ENCODE measurements at places on chromosomes 7 and 10.
A peak's percentile ranks its signal among the peaks of the same experiment; 100 is the strongest.

- no peak for DNase-seq
Measured at GRCh38 chr7:36747280-36748016, 23.2 kb upstream of the AOAH start.

DNA sequence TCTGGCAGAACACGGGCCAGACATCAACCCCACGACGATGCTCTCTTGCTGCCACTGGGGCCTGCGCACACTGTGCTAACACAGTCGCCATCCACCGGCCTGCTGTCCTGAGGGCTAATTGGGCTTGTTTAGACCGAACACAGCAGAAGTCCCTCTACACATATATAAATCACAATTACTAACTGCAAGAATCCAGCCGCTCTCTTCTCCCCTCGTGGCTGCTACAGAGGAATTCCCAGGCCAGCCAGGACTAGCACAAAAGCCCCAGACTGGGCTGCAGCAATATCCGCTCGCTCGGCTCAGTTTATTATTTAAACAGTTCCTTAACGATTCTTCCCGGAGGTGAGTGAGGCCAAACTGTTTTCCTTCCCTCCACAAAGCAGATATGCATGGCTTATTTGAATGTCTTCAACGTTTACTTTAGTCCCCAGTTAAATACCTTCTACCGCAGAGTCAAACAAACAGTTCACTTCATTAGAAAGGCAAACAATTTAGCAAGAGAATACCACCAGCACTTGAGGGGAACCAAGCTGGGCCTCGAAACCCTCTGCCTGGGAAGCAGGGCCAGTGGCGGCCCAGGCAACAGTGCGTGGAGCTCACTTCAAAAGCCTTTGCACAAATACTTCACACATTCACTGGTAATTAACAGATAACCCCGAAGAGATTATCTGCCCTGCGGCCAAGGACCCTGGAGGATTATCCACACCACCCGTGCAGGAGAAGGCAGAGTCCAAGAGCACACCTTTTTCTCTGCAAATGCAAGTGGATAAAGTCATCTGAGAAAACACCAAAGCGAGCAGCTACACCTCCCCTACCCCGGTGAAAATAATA, 145.3 kb downstream of the GLI3 start:
- DNase-seq, result no peak

- no peak for DNase-seq
Measured at GRCh38 chr7:158616050-158616449, 28.4 kb upstream of the PTPRN2 start.

DNA sequence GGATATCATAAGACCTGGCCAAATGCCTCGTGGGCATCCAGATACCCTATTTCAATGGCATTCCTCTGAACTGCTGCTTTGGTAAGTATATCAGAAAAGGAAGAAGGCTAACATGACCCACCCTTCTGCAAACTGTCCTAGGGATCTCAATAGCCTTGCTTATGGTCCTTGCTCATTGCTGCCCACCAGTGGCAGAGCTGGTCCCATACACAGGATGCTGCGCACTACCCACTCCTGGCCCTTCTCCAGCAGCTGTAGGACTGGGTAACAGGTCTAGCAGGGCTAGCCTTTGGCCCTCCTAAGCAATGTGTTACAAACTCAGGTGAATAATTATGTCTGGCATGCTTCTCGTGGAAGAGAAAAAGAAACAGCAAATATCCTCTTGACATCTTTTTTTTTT, 72.5 kb downstream of the C10orf90 start:
- no peak for DNase-seq

- no peak for DNase-seq
Measured at GRCh38 chr7:133036289-133036688, 45.6 kb downstream of the CHCHD3 start.

GRCh38 chr7:145398758-145399157, 562.9 kb upstream of the TPK1 start:
- DNase-seq, result no peak

DNA sequence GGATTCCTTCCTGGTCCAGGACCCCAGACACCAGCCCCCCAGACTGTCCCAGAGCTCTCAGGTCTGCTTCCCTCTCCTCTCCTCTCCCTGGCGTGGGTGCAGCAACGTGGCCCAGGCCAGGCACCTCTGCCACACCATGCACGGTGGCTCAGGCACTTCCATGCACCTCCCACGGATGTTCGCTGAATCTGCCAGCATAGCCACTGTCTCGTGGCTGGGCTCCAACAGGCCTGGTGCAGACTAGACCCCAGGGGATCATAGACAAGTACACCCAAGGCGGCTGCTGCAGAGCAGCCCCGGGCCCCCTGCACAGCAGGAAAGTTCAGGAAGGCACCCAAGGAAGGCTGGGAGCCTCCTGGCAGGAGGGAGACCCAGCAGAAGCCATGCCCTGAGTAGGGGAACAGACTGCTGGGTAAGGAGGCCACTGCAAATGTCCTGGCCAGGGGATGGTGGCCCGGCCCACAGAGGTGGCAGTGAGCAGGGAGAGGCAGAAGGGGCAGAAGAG, 4.4 kb downstream of the RASGEF1A start:
- DNase-seq, result no peak

DNA sequence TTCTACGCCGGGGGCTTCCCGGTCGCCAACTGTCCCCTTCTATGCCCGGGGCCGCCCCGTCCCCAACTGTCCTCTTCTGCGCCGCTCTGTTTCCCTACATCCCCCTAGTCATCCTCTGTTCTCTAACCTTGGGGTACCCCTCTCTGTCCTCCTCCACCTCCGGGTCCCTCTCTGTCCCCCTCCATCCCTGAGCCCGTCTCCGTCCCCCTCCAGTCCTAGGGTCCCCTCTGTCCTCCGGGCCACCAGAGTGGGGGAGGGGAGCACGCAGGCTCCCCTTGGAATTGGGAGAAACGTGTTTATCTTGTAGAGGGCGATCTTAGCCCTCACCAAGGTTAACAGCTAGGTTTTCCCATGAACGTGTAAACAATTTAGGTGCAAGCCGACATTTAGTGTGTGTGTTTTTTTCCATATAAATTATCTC, 852 bp upstream of the KLF6 start:
- no peak for DNase-seq

DNA sequence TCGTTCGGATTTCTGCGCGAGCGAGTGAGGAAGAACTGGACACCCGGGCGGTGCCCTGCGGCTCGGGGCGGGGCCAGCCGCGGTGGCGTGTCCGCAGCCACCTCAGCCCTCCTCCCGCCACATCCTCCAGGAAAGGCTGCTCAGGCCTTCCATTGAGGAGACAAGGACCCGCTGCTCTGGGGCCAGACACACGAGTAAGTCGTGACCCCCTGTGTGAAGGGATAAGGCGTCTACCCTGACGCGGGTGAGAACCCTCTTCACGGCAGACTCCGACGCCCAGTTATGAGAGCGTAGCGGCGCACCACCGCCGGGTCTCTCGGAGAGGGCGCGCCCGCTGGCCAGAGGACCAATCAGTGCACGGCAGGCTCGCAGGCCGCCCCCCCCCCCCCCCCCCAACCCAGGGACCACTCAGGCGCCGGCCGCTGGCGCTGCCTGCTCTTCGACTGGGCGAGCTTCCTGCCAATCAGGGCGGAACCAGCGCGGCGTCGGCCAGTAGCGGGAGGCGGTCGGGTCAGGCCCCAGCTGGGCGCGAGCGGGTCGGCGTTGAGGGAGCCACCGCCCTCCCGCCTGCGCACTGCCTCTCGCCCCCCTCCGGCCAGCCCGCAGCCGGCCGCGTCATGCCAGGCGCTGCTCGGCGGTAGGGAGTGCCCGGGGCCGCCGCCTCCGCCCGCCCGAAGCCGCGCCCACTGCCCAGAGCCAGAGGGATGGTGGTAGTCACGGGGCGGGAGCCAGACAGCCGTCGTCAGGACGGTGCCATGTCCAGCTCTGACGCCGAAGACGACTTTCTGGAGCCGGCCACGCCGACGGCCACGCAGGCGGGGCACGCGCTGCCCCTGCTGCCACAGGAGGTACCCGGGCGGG, at the start of gene KCTD7:
Gene KCTD7, plus strand, starts transcription at position 521 of the 861 bp plus-strand sequence. Its CDS starts 184 bp downstream, at position 705.
- peak; percentile 93 for DNase-seq

- DNase-seq, result no peak
Measured at GRCh38 chr10:10209167-10209566, 808.5 kb upstream of the CELF2 start.

DNA sequence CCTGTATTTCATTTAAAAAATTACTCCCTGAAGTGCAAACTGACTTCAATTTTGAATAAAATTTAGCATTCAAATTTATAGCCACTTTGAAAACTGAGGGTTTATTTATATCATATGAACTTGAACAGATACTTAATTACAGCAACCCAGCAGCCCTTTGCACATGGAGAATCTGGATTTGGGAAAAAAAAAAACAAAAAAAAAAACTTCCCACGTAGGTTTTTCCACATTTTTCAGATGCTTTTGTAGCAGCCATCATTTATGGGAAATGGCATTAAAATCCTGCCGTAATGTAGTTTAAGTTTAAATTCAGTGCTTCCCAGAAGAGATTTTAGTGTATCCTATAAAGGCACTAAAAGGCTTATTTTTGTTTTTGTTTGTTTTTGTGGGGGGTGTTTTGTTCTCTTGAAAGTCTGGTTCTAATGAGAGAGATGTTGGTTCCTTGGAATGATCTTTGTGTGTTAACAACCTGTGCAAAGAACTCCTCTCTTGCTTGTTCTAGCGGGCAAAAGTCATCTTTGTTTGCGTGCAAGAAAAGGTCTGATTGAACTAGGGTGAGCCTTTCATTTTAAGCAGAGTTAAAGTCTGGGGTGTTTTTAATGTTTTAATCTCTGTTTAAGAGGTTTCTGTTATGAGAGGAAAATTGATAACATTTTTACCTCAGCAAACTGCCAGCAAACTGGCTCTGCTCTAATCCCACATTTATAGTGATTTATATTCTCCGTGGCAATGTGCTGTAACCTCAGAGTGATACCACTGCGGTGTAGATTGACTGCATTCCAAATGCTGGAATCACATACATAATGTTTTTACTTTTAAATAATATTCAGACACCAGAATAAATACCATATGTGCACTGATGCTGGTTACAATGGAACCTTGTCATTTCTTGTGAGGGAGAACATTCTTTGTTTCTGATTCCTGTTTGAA, 105.5 kb downstream of the WNT2 start:
- DNase-seq, result no peak

DNA sequence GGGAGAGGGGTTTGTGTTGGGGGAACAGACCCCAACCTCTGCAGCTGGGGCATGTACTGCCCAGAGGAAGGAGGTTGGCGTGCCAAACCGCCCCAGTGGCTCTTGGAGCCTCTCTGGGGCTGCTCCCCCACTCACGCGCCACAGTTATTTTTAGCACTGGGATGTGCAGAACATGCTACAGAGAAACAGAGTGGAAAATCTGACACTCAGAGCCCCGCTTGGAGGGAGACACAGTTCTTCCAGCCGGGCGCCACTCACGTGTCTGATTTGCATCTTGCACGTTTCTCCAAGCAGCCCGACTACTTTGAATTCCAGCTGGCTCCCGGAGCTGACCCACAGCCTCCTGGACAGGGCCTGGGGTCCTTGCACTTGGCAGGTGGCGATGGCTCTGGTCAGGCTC, 182.0 kb downstream of the RPS24 start:
- no peak for DNase-seq

DNA sequence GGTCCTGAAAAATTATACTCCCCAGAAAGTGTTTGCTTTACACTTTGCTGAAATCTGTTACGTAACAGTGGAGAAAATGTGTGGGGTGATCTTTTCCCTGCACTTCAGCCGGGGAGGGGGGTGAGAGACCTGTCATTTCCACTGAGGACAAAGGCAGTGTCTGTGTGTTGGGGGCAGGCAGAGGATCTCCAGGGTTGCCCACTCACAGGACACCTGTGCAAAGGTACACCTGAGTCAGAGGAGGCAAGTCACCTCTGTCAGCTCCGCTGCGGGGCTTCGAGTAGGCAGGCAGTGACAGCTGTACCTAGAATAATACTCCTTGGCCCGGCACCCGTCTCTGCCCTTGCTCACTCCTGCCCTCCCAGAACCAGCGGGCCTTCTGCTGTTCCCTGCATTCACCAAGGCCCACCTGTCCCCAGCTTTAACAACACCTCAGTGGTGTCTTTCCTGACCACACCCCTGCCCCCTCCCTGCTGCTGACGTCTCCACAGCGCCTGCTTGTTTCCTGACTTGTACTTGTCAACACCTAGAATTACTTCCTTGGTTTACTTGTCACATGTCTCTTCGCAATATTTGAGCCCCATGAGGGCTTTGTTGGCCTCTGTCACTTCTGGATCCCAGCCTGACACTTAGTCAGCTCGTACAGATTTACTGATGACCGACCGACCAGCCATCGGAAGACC, 159.2 kb downstream of the NEURL1 start:
- DNase-seq, result no peak

DNA sequence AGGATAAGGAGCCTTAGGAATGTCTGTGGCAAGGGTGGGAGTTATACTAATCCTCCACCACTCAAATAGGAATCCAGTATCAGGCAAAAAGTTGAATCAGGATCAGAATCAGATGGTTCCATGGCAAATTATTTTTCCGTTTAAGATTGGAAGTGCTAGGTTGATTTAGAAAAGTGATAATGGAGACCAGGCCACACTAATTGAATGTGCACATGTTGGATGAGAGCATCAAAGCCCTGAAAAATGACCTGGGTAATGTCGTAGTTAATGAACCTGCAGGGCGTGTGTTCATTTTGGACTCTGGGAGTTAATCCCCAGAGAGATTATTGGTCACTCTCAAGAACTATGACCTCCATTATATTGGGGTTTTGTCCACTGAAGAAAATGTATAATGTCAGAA, 53.3 kb upstream of the UBN2 start:
- no peak for DNase-seq

GRCh38 chr7:50718311-50718710, 64.4 kb downstream of the GRB10 start:
- DNase-seq, result no peak

GRCh38 chr7:21304808-21305375, 123.0 kb upstream of the SP4 start:
- DNase-seq, result no peak

DNA sequence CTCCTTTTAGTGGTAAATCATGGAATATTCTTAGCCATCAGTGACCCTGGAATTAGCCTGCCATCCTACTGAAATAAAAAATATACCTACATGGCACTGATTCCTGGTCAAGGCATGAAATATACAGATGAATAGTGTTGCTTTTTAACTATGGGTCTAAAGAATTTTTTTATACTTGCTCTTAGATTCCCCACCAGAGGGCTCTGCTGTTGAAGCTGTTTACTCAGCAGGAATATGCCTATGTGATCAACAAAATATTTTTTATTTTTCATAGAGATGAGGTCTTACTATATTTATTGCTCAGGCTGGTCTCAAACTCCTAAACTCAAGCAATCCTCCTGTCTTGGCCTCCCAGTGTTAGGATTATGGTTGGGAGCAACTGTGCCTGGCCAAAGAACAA, 13.5 kb downstream of the ZC3HC1 start:
- DNase-seq, result no peak

GRCh38 chr7:66732439-66732838, 8.1 kb upstream of the RABGEF1 start:
- no peak for DNase-seq

DNA sequence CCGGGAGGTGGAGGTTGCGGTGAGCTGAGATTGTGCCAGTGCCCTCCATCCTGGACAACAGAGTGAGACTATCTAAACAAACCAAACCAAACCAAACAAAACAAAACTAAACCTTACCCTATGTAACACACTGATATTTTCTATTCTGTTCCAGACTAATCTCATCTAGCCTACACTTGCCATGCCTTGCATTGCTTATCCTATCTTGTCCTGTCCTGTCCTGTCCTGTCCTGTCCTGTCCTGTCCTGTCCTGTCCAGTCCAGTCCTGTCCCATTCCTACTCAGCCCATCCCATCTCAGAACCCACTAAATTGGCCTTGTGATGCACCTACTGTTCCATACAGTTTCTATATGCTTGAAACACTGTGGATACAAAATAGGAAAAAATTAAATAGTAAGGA, 64.7 kb upstream of the HDAC9 start:
- DNase-seq, result no peak
